ENCODE measurements at places on chromosomes 4 and X.
A peak's percentile ranks its signal among the peaks of the same experiment; 100 is the strongest.

DNA sequence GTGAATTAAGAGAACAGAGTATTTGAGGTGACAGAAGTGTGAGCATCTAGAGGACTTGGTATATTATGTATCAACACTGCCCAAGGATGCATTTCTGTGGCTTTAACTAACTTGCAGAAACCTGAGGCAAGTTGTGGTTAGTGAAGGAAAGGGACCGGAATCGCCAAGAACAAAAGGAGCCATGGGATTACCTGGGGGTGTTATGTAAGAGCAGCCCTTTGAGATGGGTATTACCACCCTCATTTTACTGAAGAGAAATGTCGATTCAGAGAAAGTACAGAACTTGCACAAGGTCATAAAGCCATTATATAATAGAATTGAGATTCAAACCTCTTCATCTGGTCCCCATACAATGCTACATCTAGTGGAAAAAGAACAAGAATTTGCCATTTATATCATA lies 14.3 kb downstream of the TENM3 start:
- no peak for DNase-seq

DNA sequence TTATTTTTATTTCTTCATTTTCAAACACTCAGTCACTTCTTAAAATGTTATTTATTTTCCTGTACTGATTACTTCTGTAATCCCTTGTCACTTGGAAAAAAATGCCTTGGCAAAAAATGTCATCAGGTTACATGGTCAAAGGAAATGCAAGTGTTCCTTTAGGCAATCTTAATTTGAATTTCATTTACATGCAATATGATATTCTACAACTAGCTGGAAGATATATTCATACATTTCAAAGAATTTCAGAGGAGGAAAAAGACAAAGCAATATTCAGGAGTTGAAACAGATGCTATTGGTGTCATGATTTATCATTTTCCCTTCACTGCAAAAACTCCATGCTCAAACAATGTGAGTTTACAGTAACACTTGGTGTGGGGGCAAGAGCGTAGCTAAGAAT lies 1316.6 kb downstream of the FSTL5 start:
- no peak for DNase-seq

DNA sequence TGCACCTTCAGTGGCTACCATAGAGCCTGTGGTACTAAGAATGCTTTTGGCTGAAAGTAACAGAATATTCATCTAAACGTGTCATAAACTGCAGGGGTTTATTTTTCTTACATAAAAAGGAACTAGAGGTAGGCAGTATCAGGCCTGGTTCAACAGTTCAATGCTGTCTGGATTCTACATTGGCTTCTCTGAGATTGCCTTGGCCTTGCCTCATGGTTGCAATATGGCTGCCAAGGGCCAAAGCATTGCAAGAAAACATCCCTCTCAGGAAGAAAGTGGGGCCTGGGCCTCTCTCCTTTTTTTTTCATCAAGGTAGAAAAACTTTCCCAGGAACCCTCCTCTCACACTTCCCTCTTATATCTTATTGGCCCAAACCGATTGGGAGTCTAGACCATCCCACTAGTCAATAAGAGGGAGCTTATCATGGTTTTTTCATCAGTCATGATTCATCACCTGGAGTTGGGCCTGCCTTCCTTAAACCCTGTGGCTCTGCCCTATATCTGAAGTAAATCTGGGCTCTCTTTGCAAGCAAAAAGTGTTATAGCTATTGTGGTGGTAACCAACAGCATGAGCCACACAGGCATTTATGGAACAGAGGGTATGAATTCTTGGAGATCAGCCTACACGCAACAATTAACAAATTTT lies 1.8 kb upstream of the DOCK11 start:
- DNase-seq = no peak

DNA sequence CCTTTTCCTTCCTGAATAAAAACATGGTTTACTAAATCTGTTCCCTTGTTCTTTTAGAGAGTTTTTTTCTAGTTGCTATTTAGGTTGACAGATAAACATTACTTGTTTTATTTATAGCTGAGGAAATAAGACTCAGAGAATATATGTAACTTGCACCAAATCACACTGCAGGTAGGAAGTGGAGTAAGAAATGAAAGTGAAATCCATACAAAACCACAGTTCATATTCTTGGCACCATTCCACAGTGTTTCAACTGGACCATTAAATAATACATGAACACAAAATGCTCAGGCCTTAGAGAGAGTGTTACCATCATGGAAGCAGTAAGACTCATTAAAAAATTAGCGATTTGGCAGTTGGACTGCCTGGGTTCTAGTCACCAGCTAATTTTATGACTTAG lies 326.9 kb upstream of the SLIT2 start:
- no peak for DNase-seq

- DNase-seq = no peak
Measured at GRCh38 chr4:106579236-106579635, 210.7 kb upstream of the GIMD1 start.

DNA sequence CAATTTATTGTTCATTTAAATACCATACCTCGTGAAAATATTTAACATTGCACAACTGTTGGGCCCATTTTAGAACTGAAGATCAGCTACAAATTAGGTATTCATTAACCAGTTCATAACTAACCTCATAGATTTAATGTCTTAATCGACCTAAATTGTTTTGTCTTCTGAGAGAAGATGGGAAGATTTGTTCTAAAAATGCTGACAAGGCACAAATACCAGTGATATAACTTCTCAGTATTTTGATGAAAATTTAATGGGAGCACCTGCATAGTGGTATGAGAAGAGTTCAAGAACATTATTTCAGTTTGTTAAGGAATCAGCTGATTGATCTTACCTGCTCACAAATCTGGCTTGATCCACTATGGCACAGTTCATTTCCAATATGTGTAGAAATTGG lies 33.9 kb downstream of the POF1B start:
- DNase-seq = no peak

DNA sequence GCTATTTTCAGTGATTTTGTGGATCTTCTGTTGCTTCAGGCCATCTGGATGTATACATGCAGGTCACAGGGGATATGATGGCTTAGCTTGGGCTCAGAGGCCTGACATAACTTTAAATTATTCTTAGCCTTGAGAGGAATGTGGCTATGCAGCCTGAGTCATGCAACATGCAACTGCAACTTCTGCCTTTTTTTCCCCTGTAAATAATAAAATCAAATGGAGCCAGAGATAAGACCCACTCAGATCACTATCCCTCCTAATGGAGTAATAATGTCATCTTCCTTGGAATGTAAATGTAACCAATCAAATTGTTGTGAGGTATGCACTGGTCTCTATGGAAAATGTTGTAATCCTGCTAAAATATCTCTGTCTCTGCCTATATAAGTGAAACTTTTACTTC lies 54.9 kb downstream of the MAGEB17 start:
- no peak for DNase-seq

DNA sequence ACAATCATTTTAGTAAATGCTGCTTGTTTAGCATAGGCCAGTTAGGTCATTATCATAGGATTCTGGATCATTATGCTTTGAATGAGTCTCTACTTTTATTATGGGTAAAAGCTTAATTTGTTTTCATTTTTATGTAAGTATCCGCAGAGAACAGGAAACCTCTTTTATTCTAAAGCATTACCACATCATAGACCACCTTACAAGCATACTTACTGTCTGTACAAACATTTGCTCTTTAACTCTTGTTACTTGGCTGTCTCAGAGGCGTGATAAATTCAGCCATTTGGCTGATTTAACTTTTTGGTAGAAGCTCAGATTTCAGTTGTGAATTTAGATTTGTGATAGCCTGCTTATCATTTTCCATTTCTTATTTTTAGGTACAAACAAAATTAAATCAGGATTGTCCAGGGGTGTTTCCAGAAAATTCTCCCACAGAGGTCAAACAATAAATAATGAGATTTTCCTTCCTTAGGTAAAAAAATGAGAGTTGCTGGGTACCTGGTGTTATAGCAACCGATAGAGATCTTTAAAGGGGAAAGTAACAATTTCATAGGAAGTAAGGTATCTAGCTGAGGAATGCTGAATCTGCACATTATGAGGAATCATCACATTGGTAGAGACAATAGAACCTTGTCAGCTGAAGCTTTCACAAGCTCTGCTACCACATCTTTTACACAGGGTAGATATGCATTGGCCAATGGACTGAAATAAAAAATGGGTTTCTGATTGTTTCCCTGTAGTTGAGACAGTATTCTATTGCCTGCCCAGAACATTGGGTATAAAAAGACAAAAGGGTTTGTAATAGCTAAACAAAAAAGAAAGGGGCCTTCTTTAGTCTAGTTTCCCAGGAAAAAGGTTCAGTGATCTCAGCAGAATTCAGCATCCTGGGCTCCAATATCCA lies 62.5 kb downstream of the NDNF start:
- DNase-seq = no peak

GRCh38 chrX:18017411-18017810 lies 156.3 kb upstream of the RAI2 start:
- peak; percentile 93 for DNase-seq

- no peak for DNase-seq
Measured at GRCh38 chrX:1392376-1393068, 609 bp upstream of the SLC25A6 start.

DNA sequence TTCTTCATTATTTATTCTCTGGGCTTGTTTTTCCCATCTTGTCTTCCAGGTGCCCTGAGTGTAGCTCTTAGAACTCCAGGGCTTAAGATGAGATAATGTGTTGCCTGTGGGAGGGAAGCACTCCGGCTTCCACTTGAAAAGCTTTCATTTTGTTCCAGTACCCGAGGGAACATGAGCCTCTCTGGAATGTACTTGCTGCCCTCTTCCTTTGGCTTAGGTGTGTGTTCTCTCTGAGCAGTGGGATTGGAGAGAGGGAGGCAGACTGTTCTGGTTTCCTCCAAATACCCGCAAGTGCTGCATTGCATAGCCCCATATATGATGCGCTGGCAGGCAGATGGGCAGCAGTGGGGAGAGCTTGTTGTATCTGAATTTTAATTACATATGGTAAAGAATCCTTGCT lies 861 bp upstream of the DTHD1 start:
- no peak for DNase-seq

- no peak for DNase-seq
Measured at GRCh38 chr4:95084584-95084983, 326.8 kb downstream of the BMPR1B start.

- no peak for DNase-seq
Measured at GRCh38 chr4:169058312-169058711, 48.3 kb upstream of the CBR4 start.

DNA sequence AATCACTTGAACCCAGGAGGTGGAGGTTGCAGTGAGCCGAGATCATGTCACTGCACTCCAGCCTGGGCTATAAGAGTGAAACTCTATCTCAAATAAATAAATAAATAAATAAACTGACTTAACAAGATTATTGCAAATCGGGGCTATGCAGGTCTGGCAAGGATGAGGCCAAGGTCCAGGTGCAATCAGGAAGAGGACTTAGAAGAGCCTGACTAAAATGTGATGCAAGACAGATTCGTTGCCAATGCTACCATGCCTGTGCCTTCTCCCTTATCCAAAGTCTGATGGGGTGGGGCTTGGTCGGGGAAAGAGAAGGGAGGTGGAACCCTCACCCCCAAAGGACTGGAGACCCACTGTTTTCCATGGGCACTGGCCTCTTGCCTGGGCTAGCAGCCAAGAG lies 14.7 kb downstream of the ZCCHC13 start:
- DNase-seq = no peak

DNA sequence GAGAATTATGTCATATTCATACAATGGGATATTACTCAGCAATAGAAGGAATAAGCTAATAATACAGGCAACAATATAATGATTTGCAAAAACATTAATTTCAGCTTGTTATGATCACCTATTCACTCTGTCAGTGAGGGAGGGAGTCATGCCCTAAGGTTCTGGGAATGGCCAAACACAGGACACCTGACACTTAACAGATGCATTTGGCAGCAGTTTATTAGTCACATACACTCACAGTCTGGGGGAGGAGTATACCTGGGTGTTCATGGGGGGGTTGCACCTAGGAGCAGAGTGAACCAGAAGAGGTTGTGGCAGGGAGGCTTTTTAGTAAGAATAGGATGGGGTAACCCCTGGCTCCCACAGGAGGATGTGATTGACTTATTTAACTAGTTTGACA lies 38.3 kb downstream of the SERPINA7 start:
- no peak for DNase-seq

DNA sequence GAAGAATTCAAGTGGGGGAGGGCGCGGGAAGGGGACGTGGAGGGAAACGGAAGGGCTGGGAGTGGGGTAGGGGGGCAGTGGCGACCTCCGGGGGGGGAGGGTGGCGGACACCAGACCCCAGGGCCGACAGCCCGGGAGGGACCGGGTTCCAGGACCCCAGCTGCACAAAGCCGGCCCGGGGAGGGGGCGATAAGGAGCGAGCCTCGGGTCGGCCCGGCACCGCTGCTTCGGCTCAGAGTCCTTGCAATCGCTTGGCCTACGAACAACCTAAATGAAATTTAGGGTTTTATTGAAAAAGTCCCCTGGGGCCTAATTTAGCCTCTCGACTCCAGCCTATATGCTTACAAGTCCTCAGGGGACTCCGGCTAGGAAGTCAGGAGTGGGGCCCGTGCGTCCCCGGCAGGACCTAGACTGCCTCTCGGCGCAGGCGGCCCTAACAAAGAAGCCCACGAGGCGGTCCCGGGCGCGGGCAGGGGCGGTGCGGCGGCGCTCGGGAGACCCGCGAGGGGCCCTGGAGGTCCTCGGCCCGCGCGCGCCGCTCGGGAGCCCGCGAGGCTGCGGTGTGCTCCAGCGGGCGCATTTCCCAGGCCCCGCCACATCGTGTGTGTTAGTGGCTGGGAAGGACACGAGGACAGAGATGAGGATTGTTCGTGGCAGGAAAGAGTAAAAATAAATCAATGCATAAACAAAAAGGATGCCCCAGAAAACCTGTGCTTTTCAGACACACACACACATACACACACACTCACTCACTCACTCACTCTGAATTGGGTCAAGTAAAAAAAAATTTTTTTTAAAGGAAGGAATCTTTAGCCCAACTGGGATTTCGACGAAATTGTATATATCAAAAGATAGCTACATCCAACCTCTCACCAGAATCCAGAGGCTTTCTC lies 70.0 kb downstream of the MGST2 start:
- no peak for DNase-seq

DNA sequence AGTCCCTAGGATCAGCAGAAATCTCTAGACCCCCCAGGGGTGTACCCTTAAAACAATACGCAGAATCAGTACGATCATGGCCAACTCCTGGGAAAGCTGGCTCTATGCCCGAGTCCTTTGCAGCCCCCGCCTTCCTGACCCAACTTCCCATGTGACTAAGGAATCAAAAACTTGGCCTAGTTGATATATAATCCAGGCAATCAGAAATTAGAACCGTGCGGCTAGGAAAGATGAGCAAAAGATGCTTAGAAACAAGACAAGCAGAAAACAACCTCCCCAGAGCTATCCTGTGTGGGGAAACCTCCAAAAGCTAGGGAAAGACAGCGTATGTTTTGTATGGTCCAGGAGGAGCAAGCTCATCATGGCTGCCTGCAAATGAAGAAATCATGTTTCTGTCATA lies 110.0 kb downstream of the PPARGC1A start:
- no peak for DNase-seq

DNA sequence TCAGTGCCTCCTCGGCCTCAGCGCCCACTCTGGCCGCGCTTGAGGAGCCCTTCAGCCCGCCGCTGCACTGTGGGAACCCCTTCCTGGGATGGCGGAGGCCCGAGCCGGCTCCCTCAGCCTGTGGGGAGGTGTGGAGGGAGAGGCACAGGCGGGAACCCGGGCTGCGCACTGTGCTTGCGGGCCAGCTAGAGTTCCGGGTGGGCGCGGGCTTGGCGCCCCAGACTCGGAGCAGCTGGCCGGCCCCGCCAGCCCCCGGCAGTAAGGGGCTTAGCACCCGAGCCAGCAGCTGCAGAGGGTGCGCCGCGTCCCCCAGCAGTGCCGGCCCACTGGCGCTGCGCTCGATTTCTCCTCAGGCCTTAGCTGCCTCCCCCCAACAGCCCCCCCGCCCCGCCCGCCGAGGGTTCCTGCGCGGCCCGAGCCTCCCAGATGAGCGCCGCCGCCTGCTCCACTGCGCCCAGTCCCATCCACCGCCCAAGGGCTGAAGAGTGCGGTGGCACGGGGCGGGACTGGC lies 1137.0 kb downstream of the PCDH18 start:
- no peak for DNase-seq

Data from NCI-H1417 treated with DMSO at 0.1 percent for 48 hours (cell line).